Cortex of kidney (tissue), 1 donor: ENCODE measurements at places on chromosomes 6 and 20.

- no peak for DNase-seq
These were observed 17.3 kb upstream of the SNRPB2 start for GRCh38 chr20:16712511-16712947.

DNA sequence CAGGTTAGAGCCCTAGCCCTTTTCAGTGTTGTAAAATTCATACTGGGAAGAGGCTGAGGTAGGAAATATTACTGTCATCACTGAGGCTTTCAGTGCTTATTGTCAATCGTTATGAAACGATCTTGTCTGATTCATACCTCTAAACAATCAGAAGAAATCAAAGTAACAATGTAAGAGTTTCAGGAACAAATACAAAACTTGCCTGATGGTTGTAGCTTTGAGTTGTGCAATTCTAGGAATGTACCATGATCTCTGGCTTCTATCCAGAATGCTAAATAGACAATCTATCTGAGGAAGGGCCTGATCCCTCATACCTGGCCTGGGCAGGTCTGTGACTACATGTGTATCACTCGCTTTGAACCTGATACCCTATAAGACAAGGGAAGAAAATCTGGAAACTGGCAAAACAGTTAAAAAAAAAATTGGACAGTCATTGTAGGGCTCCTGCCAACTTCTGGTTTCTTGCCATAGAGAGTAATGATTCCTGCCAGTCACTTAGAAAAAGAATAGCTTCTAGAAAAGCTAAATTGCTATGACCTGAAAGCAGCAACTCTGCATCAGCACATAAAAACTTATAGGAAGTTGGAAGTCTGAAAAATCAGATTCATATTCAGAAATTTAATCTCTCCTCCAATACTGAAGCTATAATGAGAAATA is 234.7 kb downstream of the BTBD9 start:
- DNase-seq = no peak

DNA sequence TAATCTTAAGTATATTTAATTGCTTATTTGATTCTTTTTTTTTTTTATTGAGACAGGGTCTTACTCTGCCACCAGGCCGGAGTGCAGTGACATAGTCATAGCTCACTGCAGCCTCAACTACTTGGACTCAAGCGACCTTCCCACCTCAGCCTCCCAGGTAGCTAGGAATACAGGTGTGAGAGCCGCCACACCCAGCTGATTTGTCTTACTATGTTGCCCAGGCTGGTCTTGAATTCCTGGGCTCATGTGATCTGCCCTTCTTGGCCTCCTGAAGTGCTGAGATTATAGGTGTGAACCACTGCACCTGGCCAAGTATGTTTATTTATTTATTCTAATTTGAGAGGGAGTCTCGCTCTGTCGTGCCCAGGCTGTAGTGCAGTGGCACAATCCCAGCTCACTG is 38.2 kb downstream of the PTPN1 start:
- no peak for DNase-seq

GRCh38 chr6:80268865-80269730 is 162.6 kb downstream of the BCKDHB start:
- no peak for DNase-seq

GRCh38 chr20:25453035-25453810 is 45.8 kb downstream of the GINS1 start:
- no peak for DNase-seq

- peak; percentile 80 for DNase-seq
These were observed at the start of gene SLC17A5 for GRCh38 chr6:73653571-73654424. SLC17A5 (minus strand) TSS chr6:73653992; CDS start chr6:73653886, 106 bp downstream.

DNA sequence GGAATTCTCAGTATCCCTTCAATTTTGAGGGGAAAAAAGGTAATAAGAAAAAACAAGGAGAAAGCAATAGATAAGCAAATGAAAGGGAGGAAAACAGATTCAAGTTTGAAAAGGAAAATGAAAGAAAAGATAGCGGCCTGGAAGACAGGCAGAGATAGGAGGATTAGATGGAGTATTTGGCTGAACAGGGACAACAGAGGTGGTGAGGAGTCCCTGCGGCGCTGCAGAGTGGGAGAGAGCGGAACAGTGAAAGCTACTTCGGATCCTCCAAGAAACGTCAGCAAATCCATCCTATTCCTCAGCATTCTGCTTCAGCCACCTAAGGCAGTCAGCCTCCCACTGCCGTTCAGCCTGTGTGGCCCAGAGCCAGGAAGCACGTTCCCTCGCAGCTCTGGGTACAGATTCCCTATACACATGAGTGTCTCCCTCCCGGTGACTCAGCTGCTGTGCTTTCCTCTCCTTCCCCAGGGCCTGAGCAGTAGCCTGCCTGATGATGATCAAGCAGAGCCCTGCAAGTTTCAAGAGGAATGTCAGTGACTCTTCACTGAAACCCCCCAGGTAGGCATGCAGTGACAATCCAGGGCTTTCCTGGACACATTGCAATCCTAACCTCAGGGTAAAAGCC is 43.4 kb upstream of the CDYL start:
- no peak for DNase-seq

DNA sequence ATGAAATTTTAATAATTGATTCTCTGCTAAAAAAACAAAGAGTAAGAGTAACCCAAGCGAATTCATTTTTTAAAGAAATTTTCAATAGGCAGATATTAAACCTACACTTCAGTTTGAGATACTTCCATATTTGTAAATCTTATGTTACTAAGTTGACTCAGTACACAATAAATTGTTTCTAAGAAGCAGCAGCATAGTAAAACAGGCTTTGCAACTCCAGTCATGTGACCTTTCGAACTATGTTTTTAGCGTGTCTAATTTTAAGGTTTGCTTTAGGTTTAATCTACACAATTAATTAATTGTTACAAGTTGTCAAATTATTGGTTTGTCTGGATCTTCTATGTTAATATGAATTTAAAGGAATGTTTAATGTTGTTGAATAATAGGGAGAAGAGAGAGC is 708.9 kb upstream of the CITED2 start:
- no peak for DNase-seq

- DNase-seq = no peak
These were observed 67.9 kb downstream of the NCOA7 start for GRCh38 chr6:125858427-125859320.

- DNase-seq = no peak
These were observed 120.1 kb upstream of the CCDC28A start for GRCh38 chr6:138653435-138653834.

GRCh38 chr6:56046576-56046975 is 171.2 kb upstream of the BMP5 start:
- DNase-seq = no peak

DNA sequence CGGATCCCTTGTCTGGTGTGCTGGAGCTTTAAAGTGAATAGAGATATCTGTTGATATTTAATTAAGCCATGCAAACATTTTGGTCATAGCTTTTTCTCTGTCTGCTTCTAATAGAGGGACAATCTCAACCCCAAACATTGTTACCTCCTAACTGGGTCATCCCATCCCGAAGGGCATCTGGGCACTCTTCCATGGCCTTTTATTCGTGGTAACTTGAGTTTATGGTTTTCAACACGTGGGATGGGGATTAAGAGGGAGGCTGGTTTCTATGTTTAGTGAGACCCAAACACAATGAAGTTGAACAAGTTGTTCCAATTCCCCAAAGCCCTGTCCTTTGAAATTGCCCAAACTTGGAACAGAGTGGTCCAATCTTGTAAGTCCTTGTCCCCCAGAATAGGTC is 1.4 kb upstream of the ENPP5 start:
- DNase-seq = no peak

DNA sequence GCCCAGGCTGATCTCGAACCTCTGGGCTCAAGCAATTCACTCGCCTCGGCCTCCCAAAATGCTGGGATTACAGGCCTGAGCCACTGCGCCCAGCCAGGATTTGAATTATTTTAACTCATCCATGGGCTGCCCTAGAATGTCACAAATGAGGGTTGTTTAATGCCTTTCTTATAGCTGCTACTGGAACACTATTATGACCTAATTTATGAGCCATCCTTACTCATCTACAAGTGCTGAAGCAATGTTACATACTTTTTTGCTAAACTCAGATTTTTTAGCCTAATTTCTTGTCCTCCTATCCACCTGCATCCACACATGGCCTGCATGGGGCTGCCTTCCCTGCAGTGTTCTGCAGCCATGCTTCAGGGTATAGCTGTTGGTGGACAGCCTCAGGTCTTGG is 59.9 kb downstream of the RTN4IP1 start:
- DNase-seq = no peak

GRCh38 chr6:12729467-12729866 is 12.9 kb downstream of the PHACTR1 start:
- DNase-seq = no peak

GRCh38 chr20:1718604-1719384 is 61.2 kb upstream of the SIRPG start:
- DNase-seq = no peak

DNA sequence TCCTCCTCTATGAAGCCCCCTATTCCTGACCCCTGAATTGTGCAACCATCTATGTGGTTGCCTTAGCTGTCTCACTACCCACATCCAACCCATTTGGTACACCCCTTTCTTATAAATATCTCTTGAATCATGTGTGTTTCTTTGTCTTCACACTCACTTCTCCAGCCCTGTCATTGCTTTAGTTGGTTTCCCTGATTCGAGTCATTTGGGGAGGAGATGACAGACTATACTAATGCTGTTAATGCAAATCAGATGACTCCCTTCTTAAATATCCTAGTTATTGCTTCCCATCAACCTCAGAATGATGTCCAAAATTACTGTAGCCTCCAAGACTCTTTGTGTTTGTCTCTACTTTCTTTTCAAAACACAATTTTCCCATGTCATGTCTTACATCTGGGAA is 23.0 kb downstream of the SLC35D3 start:
- no peak for DNase-seq

- DNase-seq = no peak
These were observed 24.5 kb downstream of the UCKL1 start for GRCh38 chr20:63931735-63932134.

- DNase-seq = no peak
These were observed 12.0 kb downstream of the ZSCAN31 start for GRCh38 chr6:28323813-28324424.

DNA sequence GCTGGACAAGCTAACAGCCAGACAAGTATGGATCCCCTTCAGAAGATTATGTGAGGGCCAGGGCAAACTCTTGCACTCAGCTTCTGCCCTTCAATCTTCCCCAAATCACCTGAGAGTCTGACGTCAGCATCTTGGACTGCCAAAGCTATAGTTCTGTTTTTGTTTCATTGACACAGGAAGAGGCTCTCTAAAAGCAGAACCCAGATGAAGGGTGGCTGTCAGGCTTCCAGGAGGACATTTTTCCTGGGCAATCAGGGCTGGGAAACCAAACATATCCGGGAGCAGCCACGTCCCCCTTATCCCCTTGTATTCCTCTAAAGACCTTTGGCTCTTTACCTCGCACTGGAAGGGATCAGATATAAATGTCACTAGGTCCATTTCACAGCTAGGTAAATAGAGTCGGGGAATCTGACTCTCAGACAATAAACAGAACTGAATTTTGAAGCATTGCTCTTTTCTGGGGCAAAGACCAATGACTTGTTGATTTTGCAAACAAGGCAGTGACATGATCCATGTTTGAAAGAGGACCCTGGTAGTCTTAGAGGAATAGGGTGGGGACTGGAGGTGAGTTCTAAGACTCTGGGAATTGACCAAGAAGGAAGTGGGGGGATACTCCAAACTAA is 13.3 kb downstream of the MAFB start:
- DNase-seq = no peak

DNA sequence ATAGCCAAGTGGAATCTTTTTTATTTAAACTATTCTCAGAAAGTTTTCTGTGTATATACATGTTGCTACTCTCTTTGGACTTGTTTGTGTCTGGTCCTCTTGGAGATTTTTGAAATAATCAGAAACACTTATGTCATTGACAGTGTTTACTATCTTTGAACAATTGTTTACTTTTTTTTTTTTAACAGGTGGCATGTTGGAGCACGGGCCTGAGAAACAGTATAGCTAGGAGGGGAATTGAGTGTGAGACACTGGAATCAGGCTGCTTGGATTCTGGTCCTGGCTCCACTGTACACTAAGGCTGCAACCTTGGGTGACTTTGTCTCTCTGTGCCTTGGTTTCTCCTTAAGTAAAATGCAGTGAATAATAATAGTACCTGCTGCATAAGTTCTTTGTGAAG is 279.6 kb downstream of the PRL start:
- no peak for DNase-seq

DNA sequence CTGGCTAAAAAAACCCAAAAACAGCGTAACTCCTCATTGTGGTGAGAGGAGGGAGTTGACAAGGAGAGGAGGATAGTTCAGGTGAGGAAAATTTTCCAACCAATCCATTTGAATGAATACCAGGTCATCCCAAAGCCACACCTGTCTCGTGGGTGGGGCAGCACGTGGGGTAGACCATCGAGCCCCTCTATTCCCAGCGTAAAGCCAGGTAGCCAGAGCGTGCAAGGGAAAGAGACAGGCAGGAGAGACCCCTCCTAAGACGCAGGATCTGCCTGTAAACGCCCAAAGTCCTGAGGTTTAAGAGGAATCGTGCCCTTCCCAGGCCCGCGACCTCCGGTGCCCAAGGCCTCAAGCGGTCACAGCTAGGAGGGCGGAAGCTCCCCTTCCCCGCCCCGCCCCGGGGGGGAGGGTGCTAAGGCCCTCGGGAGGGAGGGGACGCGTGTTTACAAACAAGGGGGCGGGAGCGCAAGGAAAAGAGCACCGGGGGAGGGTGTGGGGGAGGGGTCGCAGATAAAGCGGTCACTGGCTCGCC is 712 bp downstream of the RXRB start:
- DNase-seq = no peak

- no peak for DNase-seq
These were observed 96.9 kb upstream of the ARMC2 start for GRCh38 chr6:108751282-108751681.

DNA sequence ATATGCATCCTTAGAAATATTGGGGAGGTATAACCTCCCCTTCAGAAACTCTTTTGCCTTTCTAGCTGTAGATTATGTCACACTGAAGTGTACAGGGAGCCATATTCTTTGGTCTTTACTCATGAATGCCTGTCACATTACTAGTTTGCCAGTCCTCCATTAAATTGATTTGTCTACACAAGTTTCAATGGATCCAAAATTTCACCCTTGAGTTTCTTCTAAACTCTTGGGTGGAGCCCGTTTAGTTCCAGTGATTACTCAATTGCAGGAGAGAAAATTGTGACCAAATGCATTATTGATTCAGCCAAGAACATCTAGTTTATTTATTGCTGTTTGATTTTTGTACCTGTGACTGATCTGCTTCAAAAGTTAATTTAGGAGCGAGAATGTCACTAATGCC is 60.4 kb upstream of the TFB1M start:
- DNase-seq = no peak

DNA sequence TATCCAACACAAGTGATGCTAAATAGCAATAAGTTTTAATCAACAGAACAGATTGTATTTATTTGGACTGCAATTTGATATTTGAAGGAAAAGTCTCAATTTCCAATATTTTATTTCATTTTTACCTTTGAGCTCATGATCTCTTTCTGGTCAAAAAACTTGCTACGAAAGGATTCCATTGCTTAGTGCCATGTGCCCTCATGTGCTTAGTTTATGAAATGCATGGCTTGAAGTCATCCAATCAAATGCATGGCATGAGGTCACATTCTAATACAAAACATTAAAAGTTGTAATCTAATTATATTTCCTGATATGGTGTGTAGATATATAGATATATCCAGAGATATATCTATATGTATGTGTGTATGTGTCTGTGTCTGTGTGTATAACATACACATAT is 321.2 kb upstream of the ADGRB3 start:
- DNase-seq = no peak

GRCh38 chr6:37785002-37785662 is 34.4 kb upstream of the ZFAND3 start:
- DNase-seq = no peak

GRCh38 chr6:100613656-100614055 is 148.9 kb upstream of the SIM1 start:
- DNase-seq = no peak

- DNase-seq = no peak
These were observed 75.1 kb upstream of the DUSP22 start for GRCh38 chr6:217048-217659.

- peak; percentile 28 for DNase-seq
These were observed 1.0 kb downstream of the PXDC1 start for GRCh38 chr6:3750317-3751076.
